ENCODE measurements at places on chromosomes 11 and 22. TPM values are rescaled to one million over a fixed set of nuclear protein-coding genes. Genes with fewer than 3 reads are reported as not detected.

SCGB2A2 gene
- polyA plus RNA-seq: not detected

IGSF9B gene
- polyA plus RNA-seq: 6.4 TPM

FADS2 gene
- polyA plus RNA-seq: 91.9 TPM

ZNF280A gene
- polyA plus RNA-seq: not detected

RIMBP3C gene
- 0.25 TPM for polyA plus RNA-seq

IFITM1 gene
- 34.1 TPM for polyA plus RNA-seq

DNA sequence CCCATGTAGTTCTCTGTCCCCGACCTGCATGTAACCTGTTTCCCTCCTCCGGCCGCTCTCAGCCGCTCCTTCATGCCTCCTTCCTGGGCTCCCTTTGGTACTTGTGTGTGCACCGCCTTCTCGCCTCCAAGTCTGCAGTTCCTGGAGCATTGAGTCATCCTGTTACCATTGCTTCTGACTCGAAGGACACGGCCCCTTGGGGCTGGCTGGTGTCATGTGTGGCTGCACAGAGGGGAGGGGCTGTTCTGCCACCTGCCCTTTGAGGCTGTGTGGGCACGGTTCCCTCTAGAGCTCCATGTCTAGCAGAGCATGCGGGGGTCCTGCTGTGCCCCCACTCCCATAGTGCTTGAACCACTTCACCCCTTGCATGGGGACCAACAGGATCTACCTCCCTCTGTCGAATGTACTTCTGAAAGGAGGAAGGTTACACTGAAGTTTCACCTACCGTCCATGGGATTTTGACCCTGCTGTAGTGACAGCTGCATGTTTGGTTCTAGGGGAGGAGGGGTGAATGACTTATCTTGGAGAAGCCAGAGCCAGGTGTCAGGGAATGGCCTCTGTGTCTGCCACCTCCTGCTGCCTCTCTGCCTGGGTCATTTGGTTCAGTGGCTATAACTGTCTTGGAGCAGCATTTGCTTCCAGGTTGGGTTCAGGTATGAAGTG, 39.6 kb downstream of the BCR start:
- no peak for DNase-seq

- DNase-seq: no peak
Measured at GRCh38 chr22:16721961-16722360, 103.2 kb downstream of the XKR3 start.

DNA sequence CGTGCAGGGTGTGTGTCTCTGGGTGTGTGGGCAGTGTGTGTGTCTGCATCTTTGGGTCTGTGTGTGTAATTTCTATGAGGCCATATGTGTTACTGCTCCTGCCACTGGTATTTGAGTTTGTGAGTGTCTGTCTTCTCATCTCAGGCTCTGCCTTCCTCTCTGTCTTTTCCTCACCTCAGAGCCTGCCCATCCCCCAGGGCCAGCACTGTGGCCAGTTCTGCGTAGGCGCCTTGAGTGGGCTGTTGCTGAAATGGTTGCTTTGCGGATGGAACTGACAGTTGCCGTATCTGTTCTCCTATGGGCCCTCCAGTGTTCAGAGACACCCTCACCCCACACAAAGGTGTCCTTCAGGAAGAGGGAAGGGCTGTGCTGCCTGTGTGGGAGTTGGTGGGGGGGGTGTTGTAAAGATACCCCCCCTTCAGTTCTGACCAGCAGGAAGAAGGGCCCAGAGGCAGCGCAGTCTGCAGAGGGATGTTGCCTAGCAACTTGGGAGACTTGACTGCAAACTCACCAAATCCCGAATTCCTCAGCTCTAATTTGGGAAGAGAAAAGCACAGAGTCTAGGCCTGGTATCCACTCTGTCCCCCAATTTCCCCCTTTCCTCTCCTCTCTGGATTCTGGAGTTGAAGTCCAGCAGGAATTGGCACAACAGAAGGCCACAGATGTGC, 2.0 kb upstream of the NRGN start:
- DNase-seq: no peak

DNA sequence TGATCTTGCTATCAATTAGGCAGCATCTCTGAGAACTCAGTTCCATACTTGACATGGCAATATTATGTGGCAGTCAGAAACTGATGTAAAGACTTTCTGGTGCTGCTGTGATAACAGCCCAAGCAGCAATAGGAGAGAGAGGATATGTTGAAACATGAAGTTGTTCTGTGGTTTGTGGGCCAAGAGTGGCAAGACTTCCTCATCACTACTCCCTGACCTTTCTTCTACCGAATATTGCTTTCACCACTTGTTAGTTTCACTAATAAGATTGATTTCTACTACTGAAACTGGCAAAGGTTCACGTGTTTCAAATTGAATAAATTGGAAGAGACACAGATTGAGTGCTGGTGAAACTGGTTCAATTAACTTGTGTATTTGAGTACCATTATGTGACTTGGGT, 852.6 kb upstream of the RAG2 start:
- no peak for DNase-seq

DNA sequence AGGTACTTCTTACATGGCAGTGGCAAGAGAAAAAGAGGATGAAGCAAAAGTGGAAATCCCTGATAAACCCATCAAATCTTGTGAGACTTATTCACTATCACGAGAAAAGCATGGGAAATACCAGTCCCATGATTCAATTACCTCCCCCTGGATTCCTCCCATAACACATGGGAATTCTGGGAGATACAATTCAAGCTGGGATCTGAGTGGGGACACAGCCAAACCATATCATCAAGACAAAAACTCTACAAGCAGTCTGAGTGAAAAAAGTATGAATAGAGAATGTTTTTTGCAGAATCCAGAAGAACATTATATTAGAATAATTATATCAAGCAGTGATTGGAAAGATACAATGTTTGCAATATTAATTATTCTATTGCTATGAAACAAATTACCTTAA, 893.7 kb downstream of the FAM181B start:
- DNase-seq: no peak

- no peak for DNase-seq
Measured at GRCh38 chr22:43698403-43698802, 113.7 kb downstream of the EFCAB6 start.

DNA sequence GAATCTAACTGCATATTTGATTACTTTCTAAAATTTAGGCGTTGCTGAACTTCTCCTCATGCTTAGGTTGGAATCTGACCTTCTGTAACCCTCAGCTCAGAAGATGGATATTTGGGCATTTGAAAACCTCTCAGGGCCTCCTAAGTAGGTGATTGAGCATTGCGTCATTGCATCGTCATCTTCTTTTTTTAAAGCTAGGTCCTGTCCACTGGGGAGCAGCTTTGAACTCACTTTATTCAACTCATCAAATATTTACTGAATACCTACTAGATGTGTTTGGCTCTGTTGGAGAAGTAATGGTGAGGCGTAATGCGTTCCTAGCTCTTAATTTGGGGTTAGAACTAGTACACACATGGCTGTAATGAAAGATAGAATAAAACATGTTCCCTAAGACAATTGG, 56.8 kb downstream of the ZBTB16 start:
- DNase-seq: no peak

DNA sequence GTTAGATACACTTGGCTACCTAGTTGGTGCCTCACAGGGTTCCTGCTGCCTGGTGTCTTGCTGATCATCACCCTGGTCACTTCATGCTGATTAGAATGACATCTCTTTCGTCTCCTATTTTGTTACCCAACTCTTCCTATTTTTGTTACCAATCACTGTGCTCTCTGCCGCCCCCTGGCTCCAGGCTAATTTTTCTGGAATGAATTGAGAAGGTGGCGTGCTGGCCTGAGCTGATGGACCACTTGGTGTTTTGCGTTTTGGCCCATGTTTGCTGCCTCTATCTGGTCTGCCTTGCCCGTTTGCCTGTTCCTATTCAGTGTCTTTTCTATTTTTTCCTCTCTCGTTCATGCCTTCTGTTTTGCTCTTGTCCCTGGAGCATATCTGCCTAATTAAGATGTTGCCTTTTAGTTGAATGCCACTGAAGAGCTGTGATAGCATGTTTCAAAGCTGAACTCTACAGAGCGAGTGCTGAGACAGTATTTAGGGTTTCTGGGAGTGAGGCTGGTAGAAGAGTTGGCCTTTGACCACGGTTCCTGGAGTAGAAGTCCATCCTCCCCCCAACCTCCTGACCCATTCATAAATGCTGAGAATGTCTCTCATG, 5.9 kb upstream of the ATF4 start:
- DNase-seq: no peak

DNA sequence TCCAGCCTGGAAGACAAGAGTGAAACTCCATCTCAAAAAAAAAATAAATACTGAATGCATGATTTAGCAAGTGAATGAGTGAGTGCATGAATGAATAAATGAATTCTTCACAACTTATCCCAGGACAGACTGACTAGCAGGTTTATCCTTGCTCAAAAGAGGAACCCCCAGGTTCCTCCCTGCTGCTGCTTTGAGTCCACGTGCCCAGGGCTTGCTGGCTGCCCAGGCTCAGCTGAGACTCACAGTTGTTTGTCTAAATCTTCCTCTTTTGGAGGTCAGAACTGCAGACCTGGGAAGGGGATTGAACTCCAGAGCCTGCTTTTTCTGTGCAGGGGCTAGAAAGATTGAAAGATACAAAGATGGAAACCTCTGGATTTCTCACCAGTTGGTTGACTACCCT, 117.4 kb upstream of the TMEM45B start:
- no peak for DNase-seq

GRCh38 chr11:94024547-94024946, 3.4 kb downstream of the HEPHL1 start:
- no peak for DNase-seq

All from right renal pelvis (tissue), 4 donors.